KG1 (cell line): ENCODE measurements at places on chromosomes 3 and 15.

- DNase-seq, result no peak
Measured at GRCh38 chr15:84721371-84721770, 5.4 kb upstream of the SEC11A start.

DNA sequence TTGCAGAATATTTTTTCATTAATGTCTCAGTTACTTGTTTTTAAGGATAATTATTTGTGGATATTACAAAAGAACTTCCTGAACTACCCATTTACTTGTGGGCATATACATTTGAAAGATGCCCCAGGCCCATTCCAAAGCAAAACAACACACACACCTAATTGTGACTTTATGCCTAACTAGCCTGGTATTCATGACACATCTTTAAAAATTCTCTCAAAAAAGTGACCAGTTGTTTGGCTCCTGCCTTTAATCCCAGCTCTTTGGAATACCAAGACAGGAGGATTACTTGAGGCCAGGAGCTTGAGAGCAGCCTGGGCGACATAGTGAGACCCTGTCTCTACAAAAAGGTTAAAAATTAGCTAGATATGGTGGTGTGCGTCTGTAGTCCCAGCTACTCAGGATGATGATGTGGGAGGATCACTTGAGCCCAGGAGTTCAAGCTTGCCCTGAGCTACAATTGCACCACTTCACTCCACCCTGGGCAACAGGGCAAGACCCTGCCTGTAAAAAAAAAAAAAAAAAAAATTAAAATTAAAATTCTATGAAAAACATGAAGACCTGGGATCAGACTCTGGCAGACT lies 51.7 kb upstream of the SLC4A7 start:
- DNase-seq, result no peak

DNA sequence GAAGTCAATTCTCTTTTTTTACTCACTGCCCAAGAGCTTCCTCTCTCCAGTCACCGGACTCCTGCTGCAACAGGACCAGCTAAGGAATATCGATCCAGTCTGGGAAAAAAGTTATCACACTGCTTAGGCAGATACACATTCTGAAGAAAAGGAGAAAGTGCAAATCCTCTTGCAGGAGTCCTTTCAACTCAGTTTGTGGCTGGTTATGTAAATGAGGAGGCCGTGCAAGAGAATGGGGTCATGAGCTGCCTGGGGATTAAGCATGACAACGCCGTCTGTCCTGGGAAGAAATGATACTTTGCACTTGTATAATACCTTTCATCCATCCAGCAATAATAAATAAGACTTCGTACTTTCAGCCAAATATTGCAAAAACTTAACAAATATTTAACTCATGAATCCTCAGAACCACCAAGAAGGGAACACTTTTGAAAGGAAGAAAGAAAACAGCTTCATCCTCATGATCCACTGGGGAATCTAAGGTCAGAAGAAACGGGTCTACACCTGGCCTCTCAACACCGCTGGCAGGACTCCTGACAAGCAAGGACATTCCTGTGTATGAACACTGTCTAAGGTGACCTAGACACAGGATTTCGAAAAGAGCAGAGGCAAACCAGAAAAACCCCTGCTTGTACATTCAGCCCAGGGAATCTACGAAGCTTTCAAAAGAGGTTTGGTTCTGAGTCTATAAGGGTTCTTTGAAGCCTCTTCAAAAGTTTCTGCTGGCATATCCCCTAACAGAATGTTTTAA lies 13.1 kb upstream of the WWTR1 start:
- DNase-seq, result no peak

DNA sequence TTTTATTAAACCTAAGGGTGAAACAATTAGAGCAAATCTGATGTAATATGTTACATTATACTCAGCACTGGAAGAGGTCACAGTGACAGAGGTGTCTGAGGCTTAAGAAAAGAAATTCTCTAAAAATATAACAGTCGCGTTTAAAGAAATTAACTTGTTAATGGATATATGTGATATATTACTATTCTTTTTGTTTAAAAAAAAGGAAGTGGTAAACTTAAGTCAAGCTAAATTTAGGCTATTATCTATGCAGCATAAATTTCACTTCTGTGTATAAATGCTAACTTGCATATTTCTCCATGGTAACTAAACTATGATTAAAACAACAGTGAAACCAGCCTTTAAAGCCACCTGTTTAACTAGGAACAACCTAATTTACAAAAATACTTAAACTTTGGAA lies 191.3 kb downstream of the FOXP1 start:
- DNase-seq, result no peak

GRCh38 chr3:46464326-46465195 lies at the start of gene LTF:
LTF (minus strand) TSS chr3:46464905; CDS start chr3:46464867, 38 bp downstream.
- no peak for DNase-seq

- no peak for DNase-seq
Measured at GRCh38 chr3:156563900-156564682, 9.2 kb upstream of the SSR3 start.

- no peak for DNase-seq
Measured at GRCh38 chr3:48245136-48245535, 4.2 kb downstream of the ZNF589 start.

GRCh38 chr3:24596626-24597025 lies 102.0 kb upstream of the THRB start:
- DNase-seq, result no peak

GRCh38 chr3:197951392-197951990 lies 1.5 kb downstream of the RPL35A start:
- DNase-seq, result no peak

DNA sequence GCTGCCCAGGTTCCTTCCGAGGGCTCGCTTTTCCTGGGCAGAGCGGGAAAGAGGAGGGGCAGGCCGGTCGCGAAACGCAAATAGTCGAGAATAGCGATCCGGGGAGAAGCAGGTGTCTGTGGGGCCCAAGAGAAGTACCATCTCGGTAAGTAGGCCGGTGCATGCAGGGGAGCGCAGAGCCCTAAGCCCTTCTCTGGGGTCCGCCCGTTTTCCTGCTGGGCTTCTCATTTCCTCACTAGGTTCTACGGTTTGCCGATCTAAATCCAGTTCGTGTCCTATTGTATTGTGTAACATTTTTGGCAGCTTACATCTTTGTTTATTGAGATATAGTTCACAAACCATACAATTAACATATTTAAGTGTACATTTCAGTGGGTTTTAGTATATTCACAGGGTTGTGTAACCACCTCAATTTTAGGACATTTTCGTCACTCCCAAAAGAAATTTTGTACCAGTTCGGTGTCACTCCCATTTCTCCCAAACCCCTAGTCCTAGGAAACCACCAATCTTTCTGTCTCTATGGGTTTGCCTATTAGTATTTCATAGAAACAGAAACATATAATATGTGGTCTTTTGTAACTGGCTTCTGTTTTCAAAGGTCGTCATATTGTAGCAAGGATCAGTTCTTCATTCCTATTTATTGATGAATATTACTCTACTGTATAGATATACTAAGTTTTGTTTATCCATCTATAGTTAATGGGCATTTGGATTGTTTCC lies 6.8 kb upstream of the TRIM69 start:
- DNase-seq, result no peak

DNA sequence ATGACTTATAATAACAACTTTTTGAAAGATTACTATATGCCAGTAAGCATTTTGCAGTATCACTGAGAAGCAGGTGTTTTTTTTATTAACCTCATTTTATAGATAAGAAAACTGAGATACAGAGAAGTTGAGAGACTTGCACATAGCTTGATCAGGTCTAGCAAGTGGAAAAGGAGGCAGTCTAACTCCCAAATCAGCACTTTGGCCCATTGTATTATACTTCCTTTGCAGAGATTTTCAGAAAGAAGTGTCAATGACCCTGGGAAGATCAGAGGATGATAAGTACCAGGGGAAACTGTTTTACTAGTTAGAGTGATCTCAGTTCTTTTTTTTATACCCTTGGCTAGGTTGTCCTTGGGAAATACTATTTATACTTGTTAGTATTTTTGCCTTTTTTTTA lies 358.7 kb downstream of the SQOR start:
- DNase-seq, result no peak

- no peak for DNase-seq
Measured at GRCh38 chr3:42128526-42128925, 37.4 kb downstream of the TRAK1 start.

- no peak for DNase-seq
Measured at GRCh38 chr15:38652183-38652794, 87.7 kb upstream of the RASGRP1 start.

DNA sequence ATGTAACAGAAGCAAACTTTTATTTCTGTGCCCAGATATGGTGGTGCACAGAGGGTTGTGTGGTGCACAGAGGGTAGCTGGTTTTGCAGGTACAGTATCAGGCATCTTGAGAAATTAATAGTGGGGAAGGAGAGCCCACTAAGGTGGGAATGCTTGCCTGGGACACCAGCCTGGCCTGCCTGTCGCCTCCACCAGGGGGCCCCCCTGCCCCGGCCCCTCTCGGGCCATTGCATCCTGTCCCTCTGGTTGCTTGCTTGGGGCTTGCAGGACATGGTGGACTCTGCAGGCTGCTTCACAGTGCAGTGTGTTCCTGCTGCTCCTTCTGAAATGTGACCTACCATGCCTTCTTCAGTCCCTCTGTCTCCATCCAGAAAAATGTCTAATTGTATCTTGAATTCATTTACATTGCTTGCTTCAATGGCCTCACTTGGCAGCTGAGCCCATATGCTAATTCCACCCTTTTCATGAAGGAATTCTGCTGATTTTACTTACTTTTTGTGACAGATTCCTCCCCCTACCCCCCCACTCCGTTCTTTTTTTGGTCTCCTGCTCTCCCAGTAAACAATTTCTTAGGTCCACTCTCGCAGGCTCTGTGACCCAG lies 73.6 kb downstream of the EEFSEC start:
- DNase-seq, result no peak

GRCh38 chr15:36136049-36136448 lies 443.4 kb upstream of the CDIN1 start:
- no peak for DNase-seq

DNA sequence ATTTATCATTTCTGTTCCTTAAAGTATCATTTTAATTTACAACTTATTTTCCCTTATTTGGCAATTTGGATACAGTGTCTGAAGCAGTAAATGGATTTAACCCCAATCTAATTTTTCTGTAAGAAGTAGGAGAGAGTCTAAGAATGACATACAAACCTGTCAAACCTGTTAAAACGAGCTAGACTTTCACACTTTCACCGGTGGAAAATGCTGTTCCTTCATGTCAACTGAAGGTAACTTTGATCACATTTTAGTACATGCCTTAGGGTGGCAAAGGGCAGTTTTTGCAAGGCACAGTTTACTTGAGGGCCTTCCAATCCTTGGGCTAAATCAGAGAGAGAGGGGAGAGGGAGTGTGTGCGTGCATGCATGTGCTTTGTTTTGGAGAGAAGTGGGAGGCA lies 221.4 kb downstream of the THSD4 start:
- DNase-seq, result no peak

DNA sequence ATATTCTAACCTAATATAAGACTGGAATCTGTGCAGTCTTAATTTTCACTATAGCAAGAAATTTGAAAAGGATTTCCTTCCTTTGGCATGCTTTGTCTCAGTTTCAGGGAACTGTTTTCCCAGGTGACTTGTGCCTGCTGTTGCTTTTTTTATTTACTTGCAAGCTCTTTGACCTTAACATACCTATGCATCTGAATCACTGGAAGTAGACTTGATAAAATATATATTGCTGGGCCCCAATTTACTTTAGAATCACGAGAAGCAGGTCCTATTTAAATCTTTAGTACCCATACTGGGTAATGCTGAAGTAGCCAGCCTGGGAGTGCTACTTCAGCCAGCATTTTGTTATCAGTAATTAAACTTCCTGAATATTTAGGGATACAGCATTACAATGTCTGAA lies 257.9 kb upstream of the ALCAM start:
- no peak for DNase-seq
